ENCODE measurements at places on chromosomes 3 and 15.

GRCh38 chr3:58482917-58483636 lies 8.8 kb upstream of the KCTD6 start:
- no peak for DNase-seq

DNA sequence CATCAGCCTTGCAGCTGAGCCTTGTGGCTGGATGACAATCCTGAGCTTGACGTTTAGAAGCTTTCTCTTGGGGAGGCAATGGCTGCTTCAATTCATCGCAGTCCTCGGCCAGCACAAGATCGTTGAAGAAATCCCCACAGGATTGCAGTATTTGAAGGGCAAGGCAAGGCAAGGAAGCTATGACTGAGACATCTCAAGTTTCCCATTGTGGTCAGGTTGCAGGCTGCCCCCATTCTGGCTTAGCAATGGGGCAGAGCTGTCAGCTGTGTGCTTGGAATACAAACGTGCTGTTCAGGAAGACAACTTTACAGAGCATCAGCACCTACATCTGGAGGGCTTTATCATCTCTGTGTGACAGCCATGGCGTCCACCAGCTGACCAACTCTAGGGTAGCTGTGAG lies 275.9 kb upstream of the TBL1XR1 start:
- DNase-seq: no peak

GRCh38 chr3:58452176-58452575 lies 18.5 kb upstream of the PDHB start:
- DNase-seq: no peak

- DNase-seq: peak; percentile 19
Observed at GRCh38 chr3:107431246-107432012, 54.2 kb downstream of the CCDC54 start.

DNA sequence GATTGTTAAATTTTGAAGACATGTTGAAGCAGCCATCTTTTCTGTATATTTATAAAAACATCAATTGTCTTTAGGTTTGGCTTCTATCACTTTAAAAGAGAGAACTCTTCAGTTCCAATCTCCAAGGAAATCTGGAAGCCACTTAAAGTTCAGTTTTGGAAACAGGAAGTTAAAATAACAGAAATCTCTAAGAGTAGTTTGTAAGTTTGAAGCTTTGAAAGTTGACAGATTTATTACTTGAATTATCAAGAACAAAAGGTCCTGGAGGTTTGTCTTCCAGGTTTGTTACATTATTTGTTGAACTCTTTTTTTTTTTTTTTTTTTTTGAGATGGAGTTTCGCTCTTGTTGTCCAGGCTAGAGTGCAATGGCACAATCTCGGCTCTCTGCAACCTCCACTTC lies 30.0 kb downstream of the RNF111 start:
- no peak for DNase-seq

- no peak for DNase-seq
Observed at GRCh38 chr3:194474675-194475074, 12.1 kb downstream of the ATP13A3 start.

DNA sequence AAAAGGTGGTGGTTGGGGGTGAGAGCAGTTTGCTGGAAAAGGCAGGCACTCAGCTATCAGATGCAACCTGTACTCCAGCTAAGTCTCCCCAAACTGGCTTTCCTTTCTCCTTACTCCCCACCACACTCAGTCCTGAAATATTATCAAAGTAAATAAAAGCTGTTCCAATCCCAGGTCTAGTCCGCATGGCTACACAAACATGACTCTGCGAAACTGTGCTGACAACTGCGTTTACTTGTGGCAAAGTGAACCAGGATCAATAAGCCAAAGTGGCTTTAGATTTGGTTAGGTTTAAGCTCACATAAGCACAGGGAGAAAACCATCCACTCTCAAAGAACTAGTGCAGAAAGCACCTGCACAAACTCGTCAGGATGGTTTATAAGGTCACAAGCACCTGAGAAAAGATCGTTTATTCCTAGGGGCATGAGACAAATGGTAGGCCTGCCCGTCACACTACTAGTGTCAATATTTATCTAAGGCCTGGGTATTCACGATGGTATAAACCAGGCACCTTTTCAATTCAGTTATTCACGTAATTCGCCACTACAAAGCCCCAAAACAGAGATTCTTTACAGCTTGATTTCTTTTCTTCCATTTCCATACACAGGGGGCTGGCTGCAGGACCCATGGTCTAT lies 25.3 kb downstream of the LRIG1 start:
- no peak for DNase-seq

DNA sequence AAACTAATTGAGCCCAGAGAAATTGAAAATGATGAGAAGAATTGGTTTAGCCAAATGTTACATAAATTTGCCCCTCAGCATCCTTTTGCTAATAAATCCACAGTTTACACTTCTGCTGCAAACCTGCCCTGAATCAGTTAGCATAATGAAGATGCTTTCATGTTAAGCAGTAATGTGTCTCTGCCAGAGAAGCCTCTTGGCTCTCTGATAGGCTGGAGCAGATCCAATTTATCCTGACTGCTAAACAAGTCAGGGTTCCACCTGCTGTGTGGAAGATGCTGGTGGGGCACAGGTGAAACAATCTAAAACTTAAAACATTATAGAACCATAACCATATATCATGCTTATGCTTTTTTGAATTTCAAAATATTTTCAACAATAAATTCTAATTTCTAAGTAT lies 946.8 kb downstream of the OTOL1 start:
- DNase-seq: no peak

DNA sequence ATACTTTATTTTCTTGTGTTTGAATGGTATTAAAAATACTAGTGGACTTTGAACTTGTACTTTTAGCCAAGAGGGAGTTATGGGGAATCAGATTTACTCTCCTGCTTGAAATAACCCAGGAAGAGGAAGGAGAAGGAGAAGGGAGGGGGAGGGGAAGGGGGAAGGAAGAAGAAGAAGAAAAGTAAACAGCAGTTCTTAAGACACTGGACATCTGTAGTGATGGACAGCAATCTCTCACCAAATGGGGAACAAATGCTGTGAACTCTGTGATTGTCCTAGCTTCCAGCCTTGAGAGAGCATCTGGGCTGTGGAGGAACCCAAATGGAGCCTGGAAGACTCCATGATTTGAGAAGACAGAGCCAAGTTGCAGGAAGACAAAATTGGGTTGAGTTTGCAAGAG lies 52.0 kb downstream of the VPS8 start:
- no peak for DNase-seq

GRCh38 chr15:32060706-32061105 lies 30.4 kb downstream of the CHRNA7 start:
- DNase-seq: no peak

- no peak for DNase-seq
Observed at GRCh38 chr15:90340345-90340744, 11.7 kb upstream of the ZNF774 start.

DNA sequence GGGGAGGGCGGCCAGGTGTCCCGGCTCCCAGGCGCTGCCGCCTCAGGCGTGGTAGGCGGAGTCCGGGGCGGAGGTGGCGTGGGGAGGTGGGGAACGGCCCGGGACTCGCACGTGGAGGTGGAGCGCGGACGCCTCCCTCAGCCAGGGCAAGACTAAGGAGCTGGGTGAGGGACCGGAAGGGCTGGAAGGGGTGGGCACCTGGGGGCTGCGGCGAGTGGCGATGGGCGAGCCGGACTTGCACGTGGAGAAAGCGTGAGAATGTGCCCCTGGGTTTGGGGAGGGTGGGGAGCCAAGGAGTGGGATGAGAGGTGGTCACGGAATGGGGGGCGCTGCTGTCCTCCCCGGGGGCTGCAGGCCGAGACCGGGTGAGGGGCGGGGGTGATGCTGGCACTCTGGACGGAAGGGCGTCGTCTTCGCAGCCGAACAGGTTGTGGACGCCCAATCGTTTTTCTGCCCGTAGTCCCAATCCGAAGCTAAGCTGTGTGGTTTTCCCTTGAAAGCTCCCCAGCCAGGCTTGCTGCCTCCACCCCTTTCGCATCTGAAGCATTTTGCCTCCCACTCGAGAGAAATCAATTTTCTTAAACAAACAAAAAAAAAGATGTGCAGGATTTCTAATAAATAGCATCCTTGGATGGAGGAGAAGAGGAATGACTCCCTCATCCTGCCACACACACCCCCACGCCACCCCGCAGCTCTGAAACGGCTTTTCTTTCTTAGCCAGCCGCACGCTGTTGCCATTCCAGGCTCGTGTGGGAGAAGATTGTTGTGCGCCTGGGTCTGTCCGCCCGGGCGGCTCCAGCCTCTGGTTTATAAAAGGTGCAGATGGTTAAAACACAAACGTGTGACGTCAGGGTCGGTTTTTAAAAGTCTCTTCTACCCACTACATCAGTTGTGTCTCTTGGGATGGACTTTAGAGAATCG lies 62.5 kb upstream of the ANKRD28 start:
- DNase-seq: peak; percentile 49

GRCh38 chr3:64685800-64686445 lies 1.9 kb downstream of the ADAMTS9 start:
- no peak for DNase-seq

DNA sequence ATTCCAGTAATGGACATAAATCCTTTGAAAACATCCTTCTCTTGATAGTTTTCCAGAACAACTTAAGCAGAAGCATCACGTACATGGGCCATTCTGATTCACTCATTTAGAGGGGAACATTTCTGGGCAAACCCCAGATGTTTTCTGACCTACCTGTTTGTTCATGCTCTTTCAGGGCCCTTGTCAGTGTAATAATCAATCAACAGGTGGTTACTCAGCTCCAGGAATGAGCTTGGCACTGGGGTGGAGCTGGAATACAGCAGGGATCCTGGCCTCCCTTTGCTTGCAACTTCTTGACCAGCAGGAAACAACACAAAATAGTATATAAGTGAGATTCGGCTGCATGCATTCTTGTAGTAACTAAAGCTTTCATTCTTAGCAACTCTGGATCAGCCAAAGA lies 9.2 kb upstream of the UBE2E1 start:
- DNase-seq: no peak

DNA sequence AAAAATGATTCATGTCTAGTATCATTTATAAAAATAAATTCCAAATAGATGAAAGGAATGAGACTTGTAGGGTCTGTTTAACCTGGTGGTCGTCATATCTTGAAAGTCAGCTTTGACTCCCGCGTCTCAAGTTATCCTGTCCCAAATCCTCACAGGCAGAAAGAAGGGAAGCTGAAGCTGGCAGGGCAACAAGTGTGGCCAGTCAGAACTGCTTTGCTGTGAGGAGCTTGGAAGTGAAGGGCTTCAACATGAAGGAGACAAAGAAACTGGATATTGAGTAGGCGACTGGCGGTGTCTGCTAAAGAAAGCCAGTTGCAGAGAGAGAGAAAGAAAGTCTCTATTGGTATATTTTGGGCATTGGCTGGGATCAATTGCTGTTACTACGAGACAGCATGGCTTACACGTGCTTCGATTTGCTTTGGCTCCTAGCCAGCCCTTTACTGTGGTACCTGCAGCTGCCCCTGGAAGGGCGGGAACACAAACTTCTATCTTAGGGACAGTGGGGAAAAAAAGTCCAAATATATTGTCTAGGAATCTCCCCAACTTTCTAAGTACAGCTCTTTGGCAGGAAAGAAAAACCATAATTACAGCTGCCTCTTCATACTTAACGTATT lies 107.2 kb downstream of the CHST2 start:
- no peak for DNase-seq

- DNase-seq: no peak
Observed at GRCh38 chr3:138042043-138042442, 32.1 kb downstream of the CLDN18 start.

DNA sequence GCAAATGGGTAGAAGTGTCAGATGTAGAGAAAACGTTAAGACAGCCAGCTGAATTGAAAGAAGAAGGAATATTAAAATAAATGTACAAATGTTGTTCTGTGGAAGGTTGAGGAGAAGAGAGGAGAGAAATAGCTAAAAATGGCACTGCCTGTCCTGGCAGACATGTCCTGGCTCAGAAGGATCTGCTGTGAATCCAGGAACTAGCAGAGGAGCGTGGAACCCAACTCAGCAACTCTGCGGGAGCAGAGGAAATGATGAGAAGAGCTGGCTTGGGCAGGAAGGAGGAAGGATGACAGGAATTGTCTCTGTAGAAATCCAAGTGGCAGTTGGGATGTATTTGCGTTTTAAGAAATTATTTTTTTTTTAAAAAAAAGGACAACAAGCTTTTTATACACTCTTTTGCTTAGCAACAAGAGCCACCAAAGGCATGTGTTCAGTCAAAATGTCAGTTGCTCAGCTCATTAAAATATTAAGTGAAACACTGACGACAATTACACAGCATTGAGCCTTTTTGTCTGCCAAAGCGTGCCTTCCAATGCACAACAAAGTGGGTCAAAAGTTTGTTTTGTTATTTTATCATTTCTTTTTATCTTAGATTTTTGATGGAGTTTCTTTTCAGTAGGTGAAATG lies 16.1 kb downstream of the NANOGP8 start:
- no peak for DNase-seq

GRCh38 chr15:78284758-78285157 lies 14.7 kb downstream of the SKIC8 start:
- no peak for DNase-seq

DNA sequence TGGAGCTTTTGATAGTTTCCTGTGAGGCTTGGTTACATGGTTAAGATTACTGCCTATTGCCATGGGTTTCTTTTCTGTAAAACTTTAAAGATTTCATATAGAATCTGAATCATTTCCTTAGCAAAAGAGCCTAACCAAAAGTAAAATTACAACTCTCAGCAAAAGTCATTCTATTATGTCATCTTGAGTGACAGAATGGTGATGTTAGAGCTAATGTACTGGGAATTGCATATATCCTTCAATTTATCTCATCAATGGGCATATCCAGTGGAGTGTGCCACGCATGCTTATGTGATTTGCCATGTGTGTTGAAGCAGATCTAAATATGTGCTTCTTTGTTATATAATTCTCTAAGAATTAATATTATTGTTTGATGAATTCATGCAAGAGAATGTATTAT lies 212.1 kb downstream of the ROBO1 start:
- no peak for DNase-seq

- no peak for DNase-seq
Observed at GRCh38 chr15:39864116-39864515, 56.0 kb downstream of the GPR176 start.

GRCh38 chr3:120506828-120507774 lies 56.3 kb upstream of the FSTL1 start:
- no peak for DNase-seq

DNA sequence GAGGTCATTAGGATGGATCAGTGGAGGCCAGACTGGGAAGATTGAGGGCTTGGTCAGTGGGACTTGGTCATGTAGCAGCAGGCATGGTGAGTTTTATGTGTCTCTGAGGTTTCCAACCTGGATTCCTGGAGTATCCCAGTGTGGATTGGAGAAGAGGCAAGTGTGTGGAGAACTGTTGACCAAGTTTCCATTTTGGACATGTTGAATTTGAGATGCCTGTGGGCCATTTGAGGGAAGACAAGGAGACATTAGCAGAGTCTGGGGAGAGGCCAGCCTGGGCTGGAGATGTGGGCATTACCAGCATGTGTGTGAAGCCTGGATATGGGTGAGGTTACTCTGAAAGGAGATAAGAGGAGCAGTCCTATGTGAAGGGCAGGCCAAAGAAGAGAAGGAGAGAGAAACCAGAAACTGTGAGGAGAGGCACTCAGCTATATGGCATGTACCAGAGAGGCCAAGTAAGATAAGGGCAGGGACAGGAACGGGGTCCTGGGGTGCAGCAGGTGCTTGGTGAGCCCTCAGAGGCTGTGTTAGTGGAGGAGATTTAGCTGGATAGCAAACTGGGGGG lies 4.3 kb downstream of the SLC25A38 start:
- no peak for DNase-seq
